ENCODE measurements at places on chromosomes 16 and 17. TPM values are rescaled to one million over a fixed set of nuclear protein-coding genes. Genes with fewer than 3 reads are reported as not detected.

- no peak for DNase-seq
Measured at GRCh38 chr17:47871048-47871447, 20.1 kb upstream of the SP6 start.

The SLC16A13 gene
- 0.92 TPM for total RNA-seq

DNA sequence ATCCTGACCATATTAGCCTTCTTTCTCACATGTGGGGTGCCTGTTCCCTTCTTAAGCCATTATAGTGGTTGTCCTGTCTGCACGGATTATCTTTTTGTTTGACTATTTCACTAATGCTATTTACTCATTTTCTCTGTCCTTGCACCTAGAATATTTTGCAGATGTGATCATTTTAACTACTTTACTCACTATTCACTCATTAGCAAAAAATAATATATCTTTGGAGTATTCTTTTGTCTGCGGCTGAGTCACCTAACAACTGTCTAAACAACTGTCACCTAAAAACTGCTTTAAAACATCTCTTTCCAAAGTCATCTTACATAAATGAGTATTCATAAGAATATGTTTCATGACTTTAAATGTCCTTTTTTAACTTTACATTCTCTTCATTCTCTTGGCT, 87.4 kb downstream of the KCNJ2 start:
- no peak for DNase-seq

The CACNG5 gene
- not detected for total RNA-seq

DNA sequence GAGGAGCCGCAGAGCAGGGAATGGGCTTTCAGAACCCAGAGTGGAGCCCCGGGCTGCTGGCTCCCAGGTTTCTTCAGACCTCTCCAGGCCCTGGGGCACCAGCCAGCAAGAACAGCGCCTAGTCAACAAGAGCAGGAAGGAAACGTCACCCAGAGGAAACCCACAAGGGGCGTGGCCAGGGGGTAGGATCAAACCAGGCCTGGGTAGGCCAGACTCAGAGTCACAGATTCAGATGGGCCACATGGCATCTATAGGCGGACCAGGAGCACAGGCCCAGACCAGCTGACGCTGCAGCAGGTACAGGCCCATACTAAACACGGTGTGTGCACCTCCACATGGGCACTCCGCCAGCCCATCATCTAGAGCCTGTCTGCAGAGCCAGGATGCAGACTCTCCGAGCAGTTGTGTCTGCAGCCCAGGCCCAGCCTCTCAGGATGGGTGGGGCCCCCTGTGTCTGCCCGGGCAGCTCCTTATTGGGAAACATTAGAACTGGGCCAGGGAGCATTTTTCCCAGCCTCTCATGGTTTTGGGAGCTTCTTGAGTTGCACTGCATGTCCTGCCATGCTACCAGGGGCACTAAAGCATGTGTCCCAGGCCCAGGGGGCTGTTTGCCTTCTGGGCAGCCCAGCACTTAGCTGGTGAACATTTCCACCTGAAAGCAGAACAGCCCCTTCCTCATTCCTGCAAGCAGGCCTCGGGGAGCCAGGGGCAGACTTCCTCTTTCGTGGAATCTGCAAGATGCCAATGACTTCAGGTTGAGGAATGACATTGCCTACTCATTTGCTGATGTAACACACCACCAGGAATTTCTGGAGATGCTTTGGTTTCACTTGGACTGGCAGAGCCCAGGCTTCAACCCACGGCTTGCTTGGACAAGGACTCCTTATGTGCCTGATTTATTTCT, at the start of gene NLRP1:
Gene NLRP1, minus strand, starts transcription at position 127 of the 904 bp plus-strand sequence. CDS start 552 bp downstream, outside the sequence.
- DNase-seq, result peak; percentile 84

DNA sequence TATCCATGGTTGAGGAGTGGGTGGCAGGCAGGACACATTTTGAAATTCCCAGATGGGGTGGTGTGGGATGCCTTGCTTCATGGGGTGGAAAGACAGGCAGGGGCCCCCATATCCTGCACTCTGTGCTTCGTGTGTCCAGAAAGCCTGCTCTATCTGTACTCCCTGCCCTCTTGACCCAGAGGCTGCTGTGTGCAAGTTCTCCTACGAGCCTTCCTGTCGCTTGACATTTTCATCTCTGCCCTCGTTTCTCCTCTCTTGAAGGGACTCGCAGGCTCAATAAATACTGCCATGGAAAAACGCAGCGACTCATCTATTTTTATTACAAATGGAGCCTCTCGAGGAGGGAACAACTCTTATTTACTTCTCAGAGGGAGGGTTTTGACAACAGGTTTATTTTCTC, 254.8 kb downstream of the XYLT1 start:
- no peak for DNase-seq

GRCh38 chr16:11452746-11453389, 107.6 kb downstream of the RMI2 start:
- no peak for DNase-seq

DNA sequence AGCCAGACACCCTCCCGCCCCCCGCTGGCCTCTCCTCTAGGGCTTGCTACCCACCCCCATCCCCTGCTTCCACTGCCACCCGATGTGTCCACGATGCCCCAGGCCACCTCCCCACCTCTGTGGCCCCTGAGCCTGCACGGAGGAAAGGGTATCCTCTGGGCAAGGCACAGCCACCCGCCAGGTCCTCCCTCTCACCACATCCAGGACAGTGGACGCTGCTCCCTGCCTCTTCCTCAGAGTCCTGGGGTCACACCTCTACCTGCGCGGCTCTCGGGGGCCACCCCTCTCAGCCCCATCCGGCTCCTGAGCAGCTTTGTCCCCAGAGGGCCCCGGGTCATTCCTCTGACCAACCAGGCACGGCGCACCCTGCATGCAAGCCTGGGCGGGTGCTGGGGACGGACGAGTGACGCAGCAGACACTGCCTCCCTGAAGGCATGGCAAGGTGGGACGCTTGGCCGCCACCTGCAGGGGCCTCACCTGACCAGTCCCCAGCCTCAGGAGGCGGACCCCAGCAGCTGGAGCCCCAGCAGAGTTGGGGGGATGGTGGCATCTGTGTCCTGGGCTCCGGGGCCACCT, 24.8 kb downstream of the FLYWCH1 start:
- no peak for DNase-seq

GRCh38 chr17:29155966-29156338, 24.2 kb downstream of the MYO18A start:
- no peak for DNase-seq

DNA sequence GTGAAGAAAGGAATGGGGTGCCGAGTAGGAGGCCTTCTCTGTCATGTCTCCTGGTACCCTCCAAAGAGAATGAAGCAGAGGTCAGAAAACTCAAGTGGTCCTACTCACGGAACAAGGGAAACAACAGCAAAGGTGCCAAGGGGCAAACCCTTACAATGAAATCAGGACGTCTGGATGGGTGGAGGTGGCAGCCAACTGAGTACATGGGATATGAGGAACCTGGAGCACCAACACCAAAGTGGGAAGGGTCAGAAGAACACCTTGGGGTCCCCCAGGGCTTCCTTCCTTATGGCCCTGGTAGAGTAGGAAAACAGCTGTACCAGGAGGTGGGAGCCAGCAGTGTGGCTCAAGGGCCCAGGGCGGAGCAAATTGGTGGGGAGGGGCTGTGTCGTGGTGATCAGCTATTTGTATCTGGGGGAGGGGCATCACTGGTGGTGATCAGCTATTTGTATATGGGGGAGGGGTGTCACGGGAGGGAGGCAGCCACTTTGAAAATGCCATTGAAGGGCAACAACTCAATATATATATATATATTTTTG, 643 bp downstream of the HIGD1B start:
- DNase-seq, result no peak

GRCh38 chr16:84538222-84538840, 33.9 kb upstream of the MEAK7 start:
- DNase-seq, result no peak

DNA sequence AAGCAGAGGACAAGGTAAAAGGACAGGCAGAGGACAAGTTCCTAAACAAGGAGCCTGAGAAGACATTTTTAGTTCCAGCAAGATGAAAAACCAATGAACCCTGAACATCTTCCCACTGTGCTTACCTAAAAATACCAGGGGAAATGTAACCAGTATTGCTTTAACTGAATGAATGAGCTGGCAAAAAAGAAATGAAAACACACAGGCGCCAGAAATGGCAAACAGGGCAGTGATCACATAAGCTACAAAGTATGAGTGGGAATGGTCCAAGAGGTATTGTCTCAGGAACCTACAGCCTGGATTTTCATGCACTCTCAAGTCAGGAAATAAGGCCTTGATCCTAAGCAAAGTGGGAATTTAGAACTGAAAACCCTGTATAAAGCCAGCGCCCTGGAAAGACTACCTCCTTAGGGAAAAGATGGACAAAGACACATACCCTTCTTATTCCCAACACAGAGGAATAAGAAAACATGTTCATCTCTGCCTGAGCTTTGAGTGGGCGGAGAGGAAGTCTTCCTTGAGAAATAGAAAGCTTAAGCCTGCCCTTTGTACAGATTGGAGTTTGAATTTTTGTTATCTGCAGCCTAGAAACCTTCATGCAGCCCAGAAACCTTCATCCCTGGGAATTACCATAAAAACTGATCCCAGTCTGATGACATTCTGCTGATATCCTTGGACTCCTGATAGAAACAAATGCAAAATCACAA, 2.1 kb downstream of the CMTM2 start:
- DNase-seq, result no peak

The TMEM98 gene
- 210 TPM for total RNA-seq

GRCh38 chr16:17321824-17322223, 148.9 kb downstream of the XYLT1 start:
- DNase-seq, result no peak

Measured in pulmonary artery endothelial cell (primary cell).